Stimulated activated CD8-positive, alpha-beta memory T cell treated with anti-CD3 and anti-CD28 coated beads, Interleukin-7, amount 100 ng/mL, for 4 hours (primary cell): ENCODE measurements at places on chromosomes 1 and 21.
A peak's percentile ranks its signal among the peaks of the same experiment; 100 is the strongest.

DNA sequence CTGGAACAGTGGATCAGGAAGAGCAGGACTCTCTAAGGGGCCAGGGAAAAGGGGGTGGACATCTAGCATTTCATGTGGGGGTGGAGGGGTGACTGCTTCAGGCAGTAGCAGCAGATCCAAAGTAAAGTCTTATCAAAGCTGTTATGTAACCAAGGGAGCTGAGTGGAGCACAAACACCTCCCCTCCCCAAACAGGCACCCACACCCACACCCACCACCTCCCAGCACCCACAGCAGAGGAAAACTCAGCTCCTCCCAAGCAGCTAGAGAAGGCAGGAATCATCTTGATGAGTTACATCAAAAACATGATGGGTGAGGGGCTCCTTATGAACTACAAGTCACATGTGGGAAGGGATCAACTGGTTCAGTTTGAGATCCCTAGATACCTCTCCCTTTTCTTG lies 6.0 kb downstream of the DLGAP3 start:
- no peak for DNase-seq

GRCh38 chr1:30697571-30698376 lies 25.6 kb downstream of the MATN1 start:
- no peak for DNase-seq

DNA sequence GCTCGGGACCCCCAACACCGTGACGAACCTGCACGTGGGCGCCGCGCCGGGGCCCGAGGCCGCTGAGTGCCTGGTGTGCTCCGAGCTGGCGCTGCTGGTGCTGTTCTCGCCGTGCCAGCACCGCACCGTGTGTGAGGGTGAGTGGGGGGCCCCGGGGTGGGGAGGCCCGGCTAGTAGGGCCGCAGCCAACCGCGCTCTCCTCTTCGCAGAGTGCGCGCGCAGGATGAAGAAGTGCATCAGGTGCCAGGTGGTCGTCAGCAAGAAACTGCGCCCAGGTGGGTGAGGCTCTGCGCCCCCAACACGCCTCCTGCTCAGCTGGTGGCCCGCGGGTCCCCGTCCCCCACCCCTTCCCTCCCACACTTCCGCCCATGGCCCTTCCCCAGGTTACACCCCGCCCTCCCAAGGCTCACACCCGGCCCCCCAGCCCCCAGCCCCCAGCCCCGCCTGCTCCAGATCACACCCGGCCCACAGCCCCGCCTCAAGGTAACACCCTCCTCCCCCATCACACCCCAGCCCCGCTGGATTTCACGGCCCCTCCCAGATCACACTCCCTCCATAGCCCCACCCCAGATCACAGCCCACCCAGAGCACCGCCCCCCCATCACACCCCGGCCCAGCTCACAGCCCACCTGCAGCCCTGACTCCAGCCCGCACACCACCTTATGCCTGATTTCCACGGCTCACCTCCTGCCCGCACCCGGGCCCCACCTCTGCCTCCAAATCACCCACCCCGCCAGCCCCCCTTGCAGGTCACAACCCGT lies 2.4 kb upstream of the MMP23B start:
- DNase-seq: peak; percentile 75

GRCh38 chr1:84385347-84385746 lies 12.9 kb upstream of the DNASE2B start:
- no peak for DNase-seq

GRCh38 chr1:107344268-107344760 lies 203.5 kb downstream of the NTNG1 start:
- no peak for DNase-seq

DNA sequence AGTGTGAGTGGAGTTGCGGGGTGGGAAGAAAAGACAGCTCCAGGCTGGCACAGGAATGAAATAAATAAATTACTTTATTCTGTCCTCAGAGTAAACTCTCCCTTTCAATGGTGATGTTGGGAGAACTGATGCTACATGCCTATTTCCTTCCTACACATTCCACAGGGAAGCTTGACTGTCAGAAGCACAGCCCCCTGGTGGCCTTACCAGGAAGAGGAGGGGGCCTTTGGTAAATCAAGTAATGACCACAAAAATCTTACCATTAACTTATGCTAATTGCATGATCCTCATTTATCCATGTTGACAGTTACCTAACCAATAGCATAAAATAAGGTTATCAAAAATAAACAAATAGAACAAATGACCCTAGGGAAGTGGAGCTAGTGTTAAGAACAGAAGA lies 605.0 kb upstream of the PKN2 start:
- DNase-seq: no peak

GRCh38 chr21:41695513-41695912 lies 71.3 kb downstream of the RIPK4 start:
- no peak for DNase-seq

DNA sequence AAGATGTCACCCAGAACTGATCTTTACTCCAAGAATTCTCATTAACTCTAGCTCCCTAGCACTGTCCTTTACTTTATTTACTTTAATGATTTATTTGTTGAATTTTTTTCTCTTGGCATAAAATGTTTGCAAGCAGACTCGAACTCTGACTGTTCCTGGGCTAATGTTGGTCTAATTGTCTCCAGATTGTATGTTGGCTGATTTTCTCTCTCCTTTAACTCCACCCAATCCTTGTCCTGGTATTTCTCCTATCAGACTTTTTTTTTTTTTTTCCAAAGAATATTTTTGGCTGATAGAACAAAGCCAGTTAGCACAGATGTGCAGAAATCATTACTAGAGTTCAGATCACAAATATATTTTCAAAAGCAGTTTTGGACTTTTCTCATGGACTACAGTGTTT lies 82.6 kb downstream of the ATF6 start:
- no peak for DNase-seq

DNA sequence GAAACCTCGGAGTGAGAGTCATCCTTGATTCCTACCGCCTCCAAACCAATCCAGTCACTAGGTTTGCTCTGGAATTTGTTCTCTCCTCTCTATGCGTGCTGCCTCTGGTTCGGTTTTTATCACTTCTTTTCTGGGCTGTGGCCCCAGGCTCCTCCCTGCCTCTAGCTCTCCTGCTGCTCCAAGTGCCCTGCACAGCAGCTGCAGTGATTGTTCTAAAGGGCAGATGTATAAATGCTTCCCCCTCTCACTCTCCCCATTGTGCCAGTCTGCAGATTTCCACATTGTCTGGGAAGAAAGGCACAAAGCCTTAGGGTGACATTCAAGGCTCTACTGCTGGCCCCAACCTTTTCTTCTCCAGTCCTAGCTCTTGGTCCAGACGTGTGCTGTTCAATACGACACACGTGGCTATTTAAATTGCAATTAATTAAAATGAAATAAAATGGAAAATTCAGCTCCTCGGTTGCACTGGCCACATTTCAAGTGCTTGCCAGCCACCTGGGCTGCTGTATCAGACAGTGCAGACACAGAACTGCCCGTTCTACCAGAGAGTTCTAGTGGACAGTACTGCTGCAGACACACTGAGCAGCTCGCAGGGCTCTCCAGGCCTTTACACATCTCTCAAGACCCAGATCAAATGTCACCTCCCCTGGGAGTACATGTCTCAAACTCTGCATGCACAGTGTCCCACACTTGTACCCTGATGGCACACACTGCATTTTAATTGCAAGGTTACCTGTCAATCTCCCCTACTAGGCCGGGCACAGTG lies 12.4 kb downstream of the TRIM62 start:
- DNase-seq: no peak
